ENCODE measurements at places on chromosomes 16 and 17.

- no peak for DNase-seq
These were observed 1.9 kb upstream of the MLLT6 start for GRCh38 chr17:38702916-38703741.

DNA sequence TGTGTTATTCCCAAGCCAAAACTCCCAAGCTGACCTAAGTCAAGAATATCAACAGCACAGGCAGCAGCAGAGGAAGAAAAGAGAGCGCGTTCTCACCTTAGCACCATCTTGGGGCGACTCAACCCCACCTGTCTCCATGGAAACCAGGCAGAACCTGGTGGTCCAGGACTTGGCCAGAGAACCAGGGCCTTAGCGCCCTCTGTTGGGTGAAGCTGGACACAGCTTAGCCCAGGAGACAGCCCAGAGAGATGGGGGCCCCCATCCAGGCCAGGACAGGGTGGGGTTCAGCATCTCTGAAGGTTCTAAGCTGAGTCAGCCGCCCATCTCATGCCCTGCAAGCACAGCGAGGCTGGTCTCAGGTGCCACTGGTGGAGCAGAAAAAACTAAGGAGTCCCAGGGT, 60.1 kb upstream of the TMEM132E start:
- no peak for DNase-seq

- DNase-seq: no peak
These were observed 258 bp downstream of the PRKCB start for GRCh38 chr16:23836078-23836403.

DNA sequence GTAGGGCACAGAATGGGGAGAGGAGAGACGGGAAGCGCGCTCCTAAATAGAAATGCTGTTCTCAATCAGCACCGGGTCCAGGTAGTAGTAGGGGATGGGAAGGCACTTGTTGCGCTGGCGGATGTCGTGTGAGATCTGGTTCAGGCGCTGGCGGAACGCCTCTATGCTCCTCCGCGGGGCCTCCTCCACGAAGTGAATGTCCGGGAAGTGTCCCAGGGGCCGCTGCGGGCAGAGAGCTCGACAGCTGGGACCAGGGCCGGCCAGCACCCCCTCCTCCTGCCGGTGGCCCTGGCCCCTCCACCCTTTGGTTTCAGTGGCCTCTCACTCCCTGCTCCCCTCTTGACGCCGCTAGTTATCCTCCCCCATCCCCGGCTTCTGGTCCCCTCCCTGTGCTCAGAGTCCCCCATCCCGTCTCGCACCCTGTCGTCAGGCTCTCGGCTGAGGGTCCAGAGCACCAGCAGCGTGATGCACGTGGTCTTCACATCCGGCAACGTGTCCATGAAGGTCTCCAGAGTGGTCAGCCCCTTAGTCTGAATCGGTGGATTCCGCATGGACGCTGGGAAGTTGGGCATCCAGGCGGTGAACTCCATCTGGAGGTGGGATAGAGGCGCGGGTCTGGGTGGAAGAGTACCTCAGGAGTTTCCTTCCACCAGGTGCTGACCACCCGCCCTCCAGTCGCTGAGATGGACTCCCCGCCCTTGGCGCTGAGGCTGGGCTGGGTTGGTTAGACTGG, 14.6 kb downstream of the ALOX12B start:
- no peak for DNase-seq

GRCh38 chr17:77738751-77739531, 219.6 kb upstream of the TNRC6C start:
- DNase-seq: no peak

- DNase-seq: no peak
These were observed 959.1 kb downstream of the CDH11 start for GRCh38 chr16:64162613-64163375.

DNA sequence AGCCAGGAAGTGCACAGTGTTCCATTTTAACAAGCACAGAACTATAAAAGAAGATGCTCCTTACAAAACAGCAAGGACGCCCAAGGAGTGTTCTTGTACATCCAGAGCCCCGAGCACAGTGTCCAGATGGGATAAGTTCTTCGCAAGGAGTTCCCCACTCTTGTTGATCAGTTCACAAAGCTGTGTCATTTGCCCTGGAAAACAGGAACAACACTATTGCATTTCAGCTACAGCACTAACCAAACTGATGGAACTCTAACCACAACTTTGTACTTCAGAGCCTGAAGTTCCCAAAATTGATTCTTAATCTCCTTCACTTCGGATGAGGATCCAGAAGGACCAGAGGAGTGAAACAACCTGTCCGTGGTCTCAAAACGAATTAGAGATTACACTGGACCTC, 5.1 kb downstream of the COPS3 start:
- DNase-seq: no peak

- DNase-seq: no peak
These were observed 5.6 kb downstream of the CDK10 start for GRCh38 chr16:89691986-89692569.

- no peak for DNase-seq
These were observed 526 bp downstream of the MOSMO start for GRCh38 chr16:22008215-22009059.

DNA sequence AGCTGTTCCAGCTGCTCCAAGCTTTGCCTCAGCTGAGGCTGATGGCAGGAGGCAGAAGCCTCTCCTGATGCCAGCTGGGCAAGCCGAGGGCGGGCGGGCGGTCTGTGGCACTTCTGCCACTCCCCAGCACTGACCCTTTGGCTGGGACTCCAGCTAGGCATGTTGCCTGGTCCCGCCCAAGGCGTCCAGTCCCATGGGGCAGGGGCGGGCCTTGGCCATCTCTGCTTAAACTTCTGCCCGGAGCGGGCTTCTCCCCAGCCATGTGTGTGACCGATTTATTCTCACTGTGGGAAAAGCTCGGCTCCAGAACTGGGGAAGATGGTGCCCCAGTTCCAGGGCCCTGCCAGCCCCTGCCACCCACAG, 349.1 kb downstream of the SEC14L1 start:
- peak; percentile 75 for DNase-seq

DNA sequence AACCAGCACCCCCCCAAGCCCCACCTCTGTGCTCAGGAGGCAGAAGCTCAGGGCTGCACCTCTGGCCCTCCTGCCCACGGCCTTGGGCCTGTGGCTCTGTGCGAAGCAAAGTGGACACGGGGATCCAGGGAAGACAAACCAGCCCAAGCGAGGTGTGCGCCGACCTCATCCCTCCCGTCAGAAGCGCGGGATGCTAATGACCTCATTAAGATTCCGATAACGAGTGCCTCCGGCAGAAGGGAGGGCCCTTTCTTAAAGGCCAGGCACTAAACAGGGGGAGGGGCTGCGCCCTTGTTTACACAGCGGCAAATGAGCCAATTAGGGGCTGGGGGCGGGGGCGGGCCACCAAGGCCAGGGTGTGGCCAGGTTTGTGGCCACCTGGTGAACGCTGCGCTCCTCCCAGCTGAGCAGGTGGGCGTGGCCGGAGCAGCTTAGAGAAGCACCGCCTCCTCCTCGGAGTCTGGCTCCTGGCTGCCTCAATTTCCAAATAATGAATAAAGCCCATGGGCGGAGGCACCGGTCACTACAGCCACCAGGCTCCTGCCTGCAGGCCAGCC, 3.2 kb downstream of the CBX4 start:
- no peak for DNase-seq

DNA sequence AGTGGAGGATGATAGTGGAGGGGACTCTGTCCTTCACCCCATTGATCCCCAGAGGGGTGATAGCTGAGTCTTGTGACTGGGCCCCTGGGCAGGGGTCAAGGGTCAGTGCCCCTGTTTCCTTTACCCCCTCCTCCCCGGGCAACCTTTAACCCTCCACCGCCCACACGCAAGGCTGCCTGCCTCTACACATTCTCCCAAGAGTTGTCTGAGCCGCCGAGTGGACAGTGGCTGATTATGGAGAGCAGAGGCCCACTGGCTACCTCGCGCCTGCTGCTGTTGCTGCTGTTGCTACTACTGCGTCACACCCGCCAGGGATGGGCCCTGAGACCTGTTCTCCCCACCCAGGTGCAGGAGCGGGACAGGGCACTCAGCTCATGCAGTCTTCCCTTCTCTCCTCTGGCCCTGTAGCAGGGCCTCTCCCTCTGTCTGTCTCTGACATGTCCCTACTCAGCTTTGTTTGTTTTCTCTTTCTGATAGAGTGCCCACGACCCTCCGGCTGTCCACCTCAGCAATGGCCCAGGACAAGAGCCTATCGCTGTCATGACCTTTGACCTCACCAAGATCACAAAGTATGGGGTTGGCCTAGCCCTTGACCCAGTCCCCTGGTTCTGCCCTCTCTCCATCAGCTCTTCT, at the start of gene SHBG:
TSS of gene SHBG (plus strand) at position 197 of the 633 bp plus-strand sequence. CDS start at position 235, 38 bp downstream.
- no peak for DNase-seq

- DNase-seq: no peak
These were observed 50.9 kb upstream of the CPNE2 start for GRCh38 chr16:57041182-57042156.

DNA sequence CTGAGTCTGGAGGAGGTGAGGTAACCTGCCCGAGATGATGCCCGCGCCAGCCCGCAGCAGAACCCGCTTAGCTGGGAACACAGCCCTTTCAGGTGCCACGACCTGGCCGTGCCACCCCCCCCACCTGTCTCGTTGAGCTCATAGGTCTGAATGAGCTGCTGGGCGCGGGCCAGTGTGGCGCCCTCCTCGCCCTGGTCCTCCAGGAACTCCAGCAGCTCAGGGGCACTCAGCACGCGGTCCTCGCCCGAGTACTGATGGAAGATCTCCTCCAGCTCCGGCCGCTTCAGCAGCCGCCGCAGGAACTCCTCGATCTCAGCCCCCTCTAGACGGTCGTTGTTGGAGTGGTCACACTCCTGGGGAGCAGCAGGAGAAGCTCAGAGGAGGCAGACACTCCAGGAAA, 13.6 kb downstream of the PLCD3 start:
- DNase-seq: no peak

DNA sequence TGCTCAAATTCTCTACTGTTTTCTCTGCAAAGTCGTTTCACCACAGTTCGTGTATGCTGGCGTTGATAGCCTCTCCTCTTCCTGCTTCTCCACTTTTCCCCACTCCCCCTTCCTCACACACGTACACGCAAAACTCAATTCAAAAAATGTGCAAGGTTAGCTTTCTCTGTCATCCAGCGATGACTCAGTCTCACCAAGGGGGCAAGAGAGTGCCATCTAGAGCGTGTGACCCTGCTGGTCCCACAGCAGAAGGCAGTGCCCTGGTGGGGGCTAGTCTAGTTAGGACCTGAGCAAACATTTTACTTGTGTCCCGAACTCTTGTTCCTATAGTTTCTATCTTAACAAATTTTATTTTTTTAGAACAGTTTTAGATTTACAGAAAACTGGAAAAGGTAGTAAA, 121.2 kb upstream of the CHMP6 start:
- DNase-seq: no peak

- DNase-seq: no peak
These were observed 288.4 kb downstream of the IRX3 start for GRCh38 chr16:53998024-53998810.

- no peak for DNase-seq
These were observed 553 bp upstream of the RAB11FIP4 start for GRCh38 chr17:31390748-31391495.
